ENCODE measurements at places on chromosomes 4 and X. TPM values are rescaled to one million over a fixed set of nuclear protein-coding genes. Genes with fewer than 3 reads are reported as not detected.

GUCY1A1 gene
- total RNA-seq = 13.5 TPM

ADRA2C gene
- 0.19 TPM for total RNA-seq

TMEM255A gene
- total RNA-seq = not detected

UNC5C gene
- 1.2 TPM for total RNA-seq

DNA sequence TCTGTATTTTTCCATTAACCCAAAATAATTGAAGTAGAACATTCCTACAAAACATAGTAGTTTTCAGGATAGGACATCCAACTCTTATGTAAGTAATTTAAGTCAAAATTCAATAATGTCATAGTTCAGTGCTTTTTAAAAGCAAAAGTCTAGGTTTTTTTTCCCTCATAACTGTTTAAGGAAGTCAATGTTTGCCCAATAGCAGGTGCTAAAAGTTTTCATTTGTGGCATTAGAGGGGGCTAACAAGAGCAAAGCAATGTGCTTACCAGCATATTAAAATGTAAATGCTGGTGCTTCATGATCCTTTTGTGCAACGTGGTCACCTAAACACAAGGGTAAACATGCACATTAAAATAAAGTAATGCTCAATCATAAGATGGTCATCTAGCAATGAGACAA, 155.2 kb upstream of the PPP1R2C start:
- DNase-seq = no peak

DNA sequence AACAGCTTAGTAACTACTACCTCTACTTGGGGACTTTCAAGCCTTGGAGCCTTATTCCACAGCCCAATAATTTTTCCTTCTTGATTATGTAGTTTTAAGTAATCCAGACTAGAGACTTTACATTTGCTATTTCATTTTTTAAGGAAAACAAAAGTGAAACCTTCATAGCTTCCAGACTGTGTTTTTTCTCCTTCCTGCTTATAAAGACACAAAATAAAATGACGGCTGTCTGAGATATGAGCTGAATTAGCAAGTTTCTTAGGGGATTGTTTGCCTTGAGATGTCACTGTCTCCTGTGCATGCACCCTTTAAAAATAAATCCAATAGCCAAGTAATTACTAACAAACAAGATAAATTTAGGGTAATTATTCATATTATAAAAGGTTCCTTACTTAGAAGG, 78.8 kb upstream of the PACRGL start:
- DNase-seq = no peak

DNA sequence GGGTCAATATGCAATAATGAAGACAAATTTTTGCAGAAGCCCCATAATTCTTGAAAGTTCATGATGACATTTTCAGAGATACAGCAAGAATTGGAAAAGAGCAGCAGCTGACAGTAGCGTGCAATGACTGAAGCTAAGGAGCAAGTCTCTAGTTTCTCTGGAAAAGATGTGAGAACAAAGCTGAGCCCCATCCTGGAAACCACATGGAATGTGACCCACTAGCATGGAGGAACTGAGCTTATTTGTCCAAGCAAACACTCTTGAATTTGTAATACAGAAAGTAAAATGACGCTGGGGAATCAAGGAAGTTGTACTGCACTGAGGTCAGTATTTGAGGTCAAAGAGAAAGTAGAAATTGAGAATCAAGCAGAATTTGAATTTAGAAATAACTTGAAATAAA, 1447.2 kb downstream of the FSTL5 start:
- no peak for DNase-seq

GRCh38 chrX:118228041-118228440, 111.4 kb upstream of the KLHL13 start:
- no peak for DNase-seq

- no peak for DNase-seq
Observed at GRCh38 chr4:94262163-94263016, 54.7 kb downstream of the SMARCAD1 start.
